ENCODE measurements at places on chromosomes 1 and 21.
A peak's percentile ranks its signal among the peaks of the same experiment; 100 is the strongest.

DNA sequence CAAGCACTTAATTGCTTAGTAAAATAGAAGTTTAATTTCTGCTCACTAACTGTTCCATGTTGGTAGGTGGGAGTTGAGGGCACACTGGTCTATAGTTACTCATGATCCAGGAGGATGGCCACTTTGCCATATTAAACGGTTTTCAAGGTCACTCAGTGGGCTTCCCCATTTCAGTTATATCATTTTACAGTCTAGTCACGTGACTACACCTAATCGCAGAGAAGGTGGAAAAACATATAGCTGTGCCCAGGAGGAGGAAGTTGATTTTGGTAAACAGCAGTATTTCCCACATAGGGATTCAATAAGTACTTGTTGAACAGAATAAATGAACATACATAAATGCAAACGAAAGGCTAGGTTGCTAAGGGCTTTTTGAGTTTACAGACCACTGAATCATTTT, 541.1 kb upstream of the CAMK1G start:
- no peak for DNase-seq

GRCh38 chr1:118659646-118660045, 328.5 kb downstream of the TBX15 start:
- DNase-seq = no peak

GRCh38 chr1:31327381-31327780, 30.5 kb downstream of the ZCCHC17 start:
- no peak for DNase-seq

DNA sequence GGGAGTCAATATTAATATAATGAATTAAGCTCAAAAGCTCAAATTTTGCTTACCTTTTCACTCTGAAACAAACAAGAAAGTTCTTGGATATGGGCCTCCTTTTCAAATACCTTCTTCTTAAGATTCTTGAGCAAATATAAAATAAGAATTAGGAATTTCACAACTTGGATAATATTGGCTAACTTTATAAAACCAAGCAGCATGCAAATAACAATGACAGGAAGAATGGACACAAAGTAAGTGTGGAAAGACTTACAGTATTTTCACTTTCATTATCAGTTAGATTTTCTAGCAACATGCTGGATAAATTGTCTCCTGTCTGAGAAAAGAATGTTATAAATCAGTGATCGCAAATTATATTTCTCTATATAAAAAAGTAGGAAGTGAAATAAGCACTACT, 13.2 kb downstream of the ODF2L start:
- no peak for DNase-seq

- no peak for DNase-seq
These were observed 55.7 kb downstream of the CAPZB start for GRCh38 chr1:19429611-19430010.

GRCh38 chr1:234371414-234371813, 1.8 kb upstream of the COA6 start:
- no peak for DNase-seq

DNA sequence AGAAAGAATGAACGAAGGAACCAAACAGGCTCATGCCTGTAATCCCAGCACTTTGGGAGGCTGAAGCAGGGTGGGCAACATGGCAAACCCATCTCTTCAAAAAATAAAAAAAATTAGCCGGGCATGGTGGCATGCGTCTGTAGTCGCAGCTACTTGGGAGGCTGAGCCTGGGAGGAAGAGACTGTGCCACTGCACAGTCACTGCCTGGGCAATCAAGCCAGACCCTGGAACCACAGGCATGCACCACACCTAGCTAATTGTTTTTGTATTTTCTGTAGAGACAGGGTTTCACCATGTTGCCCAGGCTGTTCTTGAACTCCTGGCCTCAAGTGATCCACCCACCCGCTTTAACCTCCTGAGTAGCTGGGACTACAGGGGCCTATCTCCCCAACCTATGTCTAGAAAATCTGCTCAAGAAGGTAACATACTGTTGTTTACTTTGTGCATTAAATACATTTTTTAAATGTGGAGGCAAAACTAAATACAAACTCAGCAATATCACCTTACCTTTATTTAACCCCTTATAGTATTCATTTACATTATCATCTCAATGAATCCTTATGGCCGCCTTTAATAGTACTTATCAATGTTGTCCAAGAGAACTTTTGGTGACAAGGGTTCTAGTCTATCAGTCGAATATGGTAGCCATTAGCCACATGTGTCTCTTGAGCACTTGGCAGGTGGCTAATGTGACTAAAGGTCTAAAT, 2.7 kb downstream of the KHDC4 start:
- DNase-seq = no peak

DNA sequence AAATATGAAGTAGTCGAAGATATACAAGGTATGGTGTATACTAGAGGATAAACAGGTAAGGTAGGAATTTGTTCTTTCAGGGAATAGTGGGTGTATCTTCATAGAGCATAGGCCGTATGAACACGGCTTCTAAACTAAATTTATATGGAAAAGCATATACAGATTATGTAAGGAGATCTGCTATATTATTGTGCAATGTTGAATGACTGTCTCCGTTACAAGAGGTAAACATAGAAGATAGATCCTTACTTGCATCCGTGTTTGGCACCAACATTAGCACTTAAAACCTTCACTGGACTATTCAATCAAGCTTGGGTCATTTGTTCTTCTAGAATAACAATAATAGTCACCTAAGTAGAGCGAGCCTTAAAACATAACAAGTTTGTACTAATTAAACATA, 45.9 kb downstream of the CLEC20A start:
- DNase-seq = no peak

DNA sequence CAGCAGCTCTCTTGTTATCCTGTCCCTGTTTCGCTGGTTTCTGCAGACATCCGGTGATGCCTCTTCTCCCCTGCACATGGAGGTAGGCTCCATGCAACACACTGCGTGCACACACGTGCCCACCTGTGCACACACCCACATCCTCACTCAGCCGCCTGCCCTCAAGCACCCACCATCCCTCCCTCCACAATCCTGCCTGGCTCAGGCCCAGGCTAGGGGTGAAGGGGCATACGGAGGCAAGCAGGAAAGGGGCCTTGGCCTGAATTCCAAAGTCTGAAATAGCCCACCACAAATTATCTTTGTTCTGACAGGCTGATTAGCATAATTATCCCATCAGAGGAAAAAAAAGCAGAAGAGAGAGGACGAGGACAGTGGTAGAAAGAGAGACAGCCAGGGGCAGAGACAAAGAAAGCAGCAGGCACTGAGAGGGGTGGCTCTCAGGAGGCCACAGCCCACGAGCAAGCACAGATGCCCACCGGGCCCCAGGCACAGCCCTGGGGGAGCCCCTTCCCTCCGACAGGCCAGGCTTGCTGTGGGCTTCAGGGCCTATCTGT, 73.2 kb downstream of the GRIK3 start:
- DNase-seq = no peak

- DNase-seq = peak; percentile 18
These were observed 21.2 kb upstream of the ADAR start for GRCh38 chr1:154629061-154629674.

DNA sequence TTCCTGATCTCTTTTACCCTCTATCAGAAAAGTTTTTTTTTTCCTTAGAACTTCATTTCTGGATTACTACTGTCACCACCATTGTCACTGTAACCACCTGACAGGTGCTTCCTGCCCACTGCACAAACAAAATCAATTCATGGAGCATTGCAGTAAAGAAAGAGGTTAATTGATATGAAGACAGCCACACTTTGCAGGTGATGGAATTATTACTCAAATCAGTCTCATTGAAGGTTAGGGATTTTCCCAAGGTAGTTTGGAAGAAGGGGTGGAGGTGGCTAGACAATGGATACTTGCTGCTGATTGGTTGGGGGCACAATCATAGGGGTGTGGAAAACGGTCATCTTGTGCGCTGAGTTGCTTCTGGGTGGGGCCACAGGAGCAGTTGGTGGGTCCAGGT, 230.8 kb upstream of the CACYBP start:
- DNase-seq = no peak

DNA sequence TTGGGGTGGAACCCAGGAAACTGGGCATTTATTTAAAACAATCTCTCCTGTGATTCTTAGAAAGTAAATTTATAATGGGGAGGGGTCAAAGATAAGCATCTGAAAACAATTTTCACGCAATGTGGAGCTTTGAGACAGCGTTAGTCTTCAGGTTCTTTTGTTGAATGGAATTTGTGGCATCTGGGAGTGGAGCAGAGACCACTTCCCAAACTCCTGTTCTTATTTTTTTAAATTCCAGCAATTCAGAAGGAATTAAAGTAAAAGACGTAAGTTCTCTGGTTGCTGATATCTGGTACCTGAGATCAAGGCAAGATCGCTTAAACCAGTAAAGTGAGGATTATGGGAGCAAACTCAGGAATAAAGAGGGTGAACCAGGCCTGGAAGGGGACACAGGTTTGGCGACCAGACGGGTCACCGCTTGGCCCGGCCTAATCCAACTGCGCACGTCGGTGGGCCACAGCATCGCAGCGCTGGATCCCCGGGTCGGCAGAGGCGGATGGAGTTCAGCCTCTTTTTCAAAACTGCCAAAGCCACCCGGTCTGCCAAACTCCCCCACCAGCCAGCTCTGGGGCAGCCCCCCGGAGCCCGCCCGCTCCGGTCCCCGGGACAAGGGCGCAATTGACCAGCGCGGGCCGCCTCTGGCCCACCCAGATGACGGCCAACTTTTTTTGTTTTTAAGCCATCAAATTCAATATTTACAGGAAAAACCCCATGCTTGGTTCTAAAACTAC, 754 bp upstream of the PDPN start:
- DNase-seq = no peak

DNA sequence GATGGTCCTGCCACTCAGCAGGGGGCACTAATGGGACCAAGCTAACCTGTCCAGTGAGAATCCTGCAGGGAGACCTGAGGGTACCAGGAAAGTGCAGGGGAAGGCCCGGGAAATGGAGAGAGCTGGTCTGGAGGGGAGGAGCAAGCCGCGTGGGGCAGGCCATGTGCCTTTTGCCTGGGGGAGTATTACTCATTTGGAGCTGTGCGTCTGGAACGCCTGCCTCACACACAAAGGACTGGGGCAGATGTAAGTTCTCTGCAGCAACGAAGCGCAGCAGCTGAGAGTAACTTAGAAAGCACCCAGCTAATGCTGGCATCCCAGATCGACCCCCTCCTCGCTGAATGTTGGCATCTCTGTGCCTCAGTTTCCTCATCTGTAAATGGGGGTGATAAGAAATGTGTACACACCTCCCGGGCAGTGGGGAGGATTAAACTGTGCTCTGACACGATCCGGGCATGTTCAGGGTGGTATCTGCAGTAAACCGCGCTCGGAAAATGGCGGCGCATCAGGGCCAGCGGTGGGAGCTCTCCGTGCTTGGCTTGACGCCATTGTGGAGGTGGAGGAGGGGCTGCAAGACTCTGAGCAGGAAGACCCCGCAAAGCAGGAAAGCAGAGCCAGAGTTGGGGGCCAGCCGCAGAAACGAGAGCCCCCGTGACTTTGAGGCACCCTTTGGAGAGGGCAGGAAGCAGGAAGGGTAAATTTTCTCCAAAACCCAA, 212.5 kb downstream of the NPHP4 start:
- DNase-seq = no peak

GRCh38 chr1:6143395-6143794, 36.7 kb downstream of the CHD5 start:
- DNase-seq = no peak

- DNase-seq = no peak
These were observed 113.2 kb downstream of the LRRC53 start for GRCh38 chr1:74399249-74399648.
